Fibroblast of villous mesenchyme (primary cell): ENCODE measurements at places on chromosomes 6 and 20. TPM values are rescaled to one million over a fixed set of nuclear protein-coding genes. Genes with fewer than 3 reads are reported as not detected.

CTAGE9 gene
- total RNA-seq, result not detected in 2 replicates

LY6G6F gene
- not detected in 2 replicates for total RNA-seq

RCAN2 gene
- 1.7 and 1.9 TPM in 2 replicates for total RNA-seq

MUC22 gene
- not detected in 2 replicates for total RNA-seq

HLA-DMB gene
- total RNA-seq, result 1.7 TPM in 1 of 2 replicates, not detected in the other

BTN1A1 gene
- total RNA-seq, result not detected in 2 replicates

PACRG gene
- total RNA-seq, result under 0.01 and 0.97 TPM in 2 replicates

TBX18 gene
- total RNA-seq, result 3.0 and 6.8 TPM in 2 replicates

CAGE1 gene
- total RNA-seq, result under 0.01 TPM in 2 replicates

SNX5 gene
- 88.6 and 114 TPM in 2 replicates for total RNA-seq

SLC32A1 gene
- total RNA-seq, result not detected in 2 replicates

MUC21 gene
- total RNA-seq, result not detected in 2 replicates

DCDC2 gene
- under 0.01 and 0.43 TPM in 2 replicates for total RNA-seq

GNAS-AS1 gene
- total RNA-seq, result 0.43 and 0.64 TPM in 2 replicates

DDAH2 gene
- 60.5 and 68.0 TPM in 2 replicates for total RNA-seq

BTNL2 gene
- total RNA-seq, result not detected in 2 replicates

ZBTB46 gene
- 13.8 and 21.3 TPM in 2 replicates for total RNA-seq

KCNQ5 gene
- total RNA-seq, result 0.86 and 0.97 TPM in 2 replicates

LST1 gene
- not detected in 2 replicates for total RNA-seq

BYSL gene
- 13.2 and 20.7 TPM in 2 replicates for total RNA-seq

MEI4 gene
- under 0.01 TPM in 1 of 2 replicates, not detected in the other for total RNA-seq

CASS4 gene
- total RNA-seq, result 1.3 and 3.5 TPM in 2 replicates

ENPP4 gene
- 0.32 and 2.2 TPM in 2 replicates for total RNA-seq

SLC17A1 gene
- not detected in 2 replicates for total RNA-seq

SNAI1 gene
- 1.3 TPM in 2 replicates for total RNA-seq

TENT5A gene
- 21.6 and 22.9 TPM in 2 replicates for total RNA-seq

ZNF311 gene
- 0.43 and 0.97 TPM in 2 replicates for total RNA-seq

MEP1A gene
- not detected in 2 replicates for total RNA-seq

LPA gene
- total RNA-seq, result not detected in 2 replicates

EDEM2 gene
- 27.7 and 37.6 TPM in 2 replicates for total RNA-seq

PARD6B gene
- 1.6 and 6.5 TPM in 2 replicates for total RNA-seq

KIF6 gene
- 0.32 and 0.43 TPM in 2 replicates for total RNA-seq

HAO1 gene
- not detected in 2 replicates for total RNA-seq

OVOL2 gene
- not detected in 2 replicates for total RNA-seq

GSTA3 gene
- total RNA-seq, result not detected in 2 replicates

MAP1LC3A gene
- 13.4 and 17.1 TPM in 2 replicates for total RNA-seq

BLCAP gene
- total RNA-seq, result 37.7 and 55.7 TPM in 2 replicates

EHMT2 gene
- total RNA-seq, result 38.0 and 42.7 TPM in 2 replicates

CCDC170 gene
- total RNA-seq, result 1.6 and 3.9 TPM in 2 replicates

ZFP57 gene
- total RNA-seq, result 0.32 TPM in 1 of 2 replicates, not detected in the other

PRPH2 gene
- total RNA-seq, result 2.6 and 5.2 TPM in 2 replicates

AGPAT4 gene
- total RNA-seq, result 11.2 and 12.9 TPM in 2 replicates

FAM209A gene
- total RNA-seq, result not detected in 2 replicates

HLA-DOB gene
- 0.32 and 0.43 TPM in 2 replicates for total RNA-seq

GCNT2 gene
- under 0.01 TPM in 2 replicates for total RNA-seq

MRAP2 gene
- not detected in 2 replicates for total RNA-seq

PPP1R3G gene
- total RNA-seq, result 1.3 and 2.6 TPM in 2 replicates

IRAK1BP1 gene
- total RNA-seq, result 4.2 and 6.5 TPM in 2 replicates

EPPIN gene
- not detected in 2 replicates for total RNA-seq

CEBPB gene
- total RNA-seq, result 70.4 and 71.5 TPM in 2 replicates

PEX7 gene
- 7.4 and 8.6 TPM in 2 replicates for total RNA-seq

C20orf144 gene
- total RNA-seq, result under 0.01 and 0.32 TPM in 2 replicates

SLC25A27 gene
- total RNA-seq, result 2.6 and 6.5 TPM in 2 replicates

THEMIS gene
- total RNA-seq, result under 0.01 TPM in 1 of 2 replicates, not detected in the other

NFKBIL1 gene
- total RNA-seq, result 12.5 and 20.3 TPM in 2 replicates
